ENCODE measurements at places on chromosomes 13 and 19. TPM values are rescaled to one million over a fixed set of nuclear protein-coding genes. Genes with fewer than 3 reads are reported as not detected.

WDR87 gene
- not detected for total RNA-seq

DNA sequence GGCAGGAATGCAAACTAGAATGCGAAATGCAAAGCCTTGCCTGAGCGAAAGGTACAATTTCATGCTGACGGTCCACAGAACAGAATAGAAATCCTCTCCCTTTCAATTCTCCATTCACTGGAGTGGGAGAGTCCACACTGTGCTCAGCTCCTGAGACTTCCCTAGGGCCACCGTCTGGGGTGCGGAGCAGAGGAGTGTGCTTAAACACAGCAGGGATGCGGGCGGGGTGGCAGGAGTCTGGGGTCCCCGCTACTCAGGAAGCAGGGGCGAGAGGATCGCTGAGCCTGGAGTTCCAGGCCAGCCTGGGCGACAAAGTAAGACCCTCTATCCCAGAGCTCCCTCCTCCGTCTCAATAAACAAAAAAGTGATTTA, 552 bp upstream of the ZNF816 start:
- DNase-seq: no peak

DNA sequence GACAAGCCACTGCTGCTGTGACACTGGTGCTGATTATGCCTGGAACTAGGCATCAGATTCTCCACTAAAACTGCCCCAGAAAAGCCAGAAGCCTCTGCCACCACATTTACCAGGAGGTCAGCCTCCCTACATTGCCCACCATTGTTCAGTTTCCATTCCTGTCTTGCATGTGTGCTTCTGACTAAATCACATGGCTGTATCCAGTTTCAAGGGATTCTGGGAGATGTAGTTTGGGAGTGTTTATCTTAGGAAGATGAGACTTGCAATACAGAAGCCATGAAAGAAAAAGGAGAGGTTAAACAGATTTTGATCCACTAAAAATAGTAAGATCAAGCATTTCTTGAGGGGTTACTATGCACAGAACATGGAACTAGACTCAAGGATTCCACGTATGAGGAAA, 40.7 kb upstream of the SERPINE3 start:
- DNase-seq: peak; percentile 4

DNA sequence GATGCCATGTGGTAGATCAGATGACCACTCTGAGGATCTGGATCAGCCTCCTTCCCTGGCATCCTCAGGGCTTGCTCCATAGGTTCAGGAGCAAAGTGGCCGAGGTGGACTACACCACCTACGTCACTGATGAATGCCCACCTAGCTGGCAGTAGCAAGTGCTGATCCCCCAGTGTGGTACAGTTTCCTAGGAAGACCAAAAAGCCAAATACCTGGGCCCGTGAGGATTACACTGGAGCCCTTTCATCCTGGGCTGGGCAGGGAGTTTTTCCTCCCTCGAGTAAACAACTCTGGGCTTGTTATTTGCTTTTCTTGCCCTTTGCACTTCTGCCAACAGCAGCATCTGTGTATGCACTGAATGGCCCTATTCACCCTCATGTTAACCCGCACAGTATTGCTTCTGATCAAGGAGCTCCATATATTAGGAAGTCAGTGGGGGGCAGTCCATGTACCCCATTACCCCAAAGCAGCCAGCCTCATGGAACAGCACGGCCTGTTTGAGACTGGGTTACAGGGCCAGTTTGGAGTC, 3.3 kb upstream of the MYADM start:
- no peak for DNase-seq

- DNase-seq: no peak
Observed at GRCh38 chr13:34506796-34507195, 435.3 kb upstream of the NBEA start.

- no peak for DNase-seq
Observed at GRCh38 chr19:31073485-31074198, 275.6 kb downstream of the TSHZ3 start.

All from fibroblast of lung (primary cell).